ENCODE measurements at places on chromosomes 11 and 22. TPM values are rescaled to one million over a fixed set of nuclear protein-coding genes. Genes with fewer than 3 reads are reported as not detected.

DNA sequence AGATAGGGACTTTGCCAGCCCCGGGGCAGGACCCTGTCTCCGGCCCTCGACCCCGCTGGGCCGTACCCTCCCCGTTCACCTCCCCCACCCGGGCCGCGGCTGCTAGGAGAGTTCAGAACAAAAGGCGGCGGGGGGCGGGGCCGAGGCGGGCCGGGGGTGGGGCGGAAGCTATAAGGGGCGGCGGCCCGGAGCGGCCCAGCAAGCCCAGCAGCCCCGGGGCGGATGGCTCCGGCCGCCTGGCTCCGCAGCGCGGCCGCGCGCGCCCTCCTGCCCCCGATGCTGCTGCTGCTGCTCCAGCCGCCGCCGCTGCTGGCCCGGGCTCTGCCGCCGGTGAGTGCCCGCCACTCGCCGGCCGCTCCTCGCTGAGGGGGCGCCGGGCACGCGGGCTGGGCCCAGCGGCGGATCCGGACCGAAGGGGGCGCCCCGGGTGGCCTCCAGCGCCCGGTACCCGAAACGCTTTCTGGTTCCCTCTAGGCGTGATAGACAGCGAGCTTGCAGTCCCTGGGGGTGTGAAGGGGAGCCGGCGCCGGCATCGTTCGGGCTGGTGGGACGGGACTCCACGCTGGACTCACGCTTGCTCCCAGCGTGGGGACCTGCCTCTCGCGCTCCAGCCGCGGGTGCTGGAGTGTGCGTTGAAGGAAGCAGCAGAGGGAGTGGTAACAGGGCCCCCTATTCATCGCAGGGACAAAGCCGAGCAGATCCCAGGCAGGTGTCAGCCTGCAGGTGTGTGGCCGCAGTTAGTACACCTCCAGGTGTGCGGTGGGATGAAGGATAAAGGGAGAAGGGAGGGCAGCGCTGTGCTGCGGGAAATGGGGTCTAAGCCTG, at the start of gene MMP11:
TSS of gene MMP11 (plus strand) at position 201 of the 825 bp plus-strand sequence. CDS start at position 223, 22 bp downstream.
- no peak within 1 kb of the TSS for H3K27ac ChIP-seq
- no peaks in the 10 kb centered on the region for H3K36me3 ChIP-seq

SYNGR1 gene
- 1.6 TPM for total RNA-seq

GRCh38 chr22:26587991-26588613, 1.8 kb downstream of the TPST2 start:
- H3K36me3 ChIP-seq, result no peaks in the 10 kb centered on the region
- H3K4me3 ChIP-seq, result no peak overlapping the region
- peak overlapping the region; percentile 27 for H3K27ac ChIP-seq
- no peak for DNase-seq

- H3K36me3 ChIP-seq, result peaks cover 13% of the 10 kb centered on the region
- H3K27ac ChIP-seq, result no peak overlapping the region
- no peak for DNase-seq
- H3K27me3 ChIP-seq, result no peaks in the 10 kb centered on the region
Observed at GRCh38 chr11:13315517-13316432, 38.2 kb downstream of the BMAL1 start.

- peak; percentile 67 for DNase-seq
- H3K36me3 ChIP-seq, result no peaks in the 10 kb centered on the region
- peaks cover 5% of the 10 kb centered on the region for H3K4me1 ChIP-seq
- H3K4me3 ChIP-seq, result peak overlapping the region; percentile 64
Observed at GRCh38 chr11:78416285-78417174, 1.1 kb downstream of the GAB2 start.

- no peaks in the 10 kb centered on the region for H3K4me1 ChIP-seq
- H3K36me3 ChIP-seq, result peaks cover 10% of the 10 kb centered on the region
- DNase-seq, result no peak
- H3K27me3 ChIP-seq, result no peaks in the 10 kb centered on the region
- no peak overlapping the region for H3K4me3 ChIP-seq
- no peak overlapping the region for H3K27ac ChIP-seq
Observed at GRCh38 chr22:20403779-20404140, 9.8 kb downstream of the ZNF74 start.

All from T-cell (primary cell).